ENCODE measurements at places on chromosomes 2 and 18.

DNA sequence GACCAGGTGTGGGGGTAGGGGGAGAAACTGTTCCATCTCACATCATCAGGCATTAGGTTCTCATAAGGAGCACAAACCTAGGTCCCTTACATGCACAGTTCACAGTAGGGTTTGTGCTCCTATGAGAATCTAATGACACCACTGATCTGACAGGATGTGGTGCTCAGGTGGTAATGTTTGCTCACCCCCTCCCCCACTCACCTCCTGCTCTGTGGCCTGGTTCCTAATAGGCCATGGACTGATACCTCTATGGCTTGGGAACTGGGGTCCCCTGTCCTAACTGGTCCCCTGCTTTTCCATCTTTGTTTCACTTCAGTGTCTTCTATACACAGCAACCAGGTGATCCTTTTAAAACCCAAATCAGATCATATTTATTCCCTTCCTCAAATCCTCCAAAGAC, 267.8 kb downstream of the TNS1 start:
- DNase-seq = no peak

DNA sequence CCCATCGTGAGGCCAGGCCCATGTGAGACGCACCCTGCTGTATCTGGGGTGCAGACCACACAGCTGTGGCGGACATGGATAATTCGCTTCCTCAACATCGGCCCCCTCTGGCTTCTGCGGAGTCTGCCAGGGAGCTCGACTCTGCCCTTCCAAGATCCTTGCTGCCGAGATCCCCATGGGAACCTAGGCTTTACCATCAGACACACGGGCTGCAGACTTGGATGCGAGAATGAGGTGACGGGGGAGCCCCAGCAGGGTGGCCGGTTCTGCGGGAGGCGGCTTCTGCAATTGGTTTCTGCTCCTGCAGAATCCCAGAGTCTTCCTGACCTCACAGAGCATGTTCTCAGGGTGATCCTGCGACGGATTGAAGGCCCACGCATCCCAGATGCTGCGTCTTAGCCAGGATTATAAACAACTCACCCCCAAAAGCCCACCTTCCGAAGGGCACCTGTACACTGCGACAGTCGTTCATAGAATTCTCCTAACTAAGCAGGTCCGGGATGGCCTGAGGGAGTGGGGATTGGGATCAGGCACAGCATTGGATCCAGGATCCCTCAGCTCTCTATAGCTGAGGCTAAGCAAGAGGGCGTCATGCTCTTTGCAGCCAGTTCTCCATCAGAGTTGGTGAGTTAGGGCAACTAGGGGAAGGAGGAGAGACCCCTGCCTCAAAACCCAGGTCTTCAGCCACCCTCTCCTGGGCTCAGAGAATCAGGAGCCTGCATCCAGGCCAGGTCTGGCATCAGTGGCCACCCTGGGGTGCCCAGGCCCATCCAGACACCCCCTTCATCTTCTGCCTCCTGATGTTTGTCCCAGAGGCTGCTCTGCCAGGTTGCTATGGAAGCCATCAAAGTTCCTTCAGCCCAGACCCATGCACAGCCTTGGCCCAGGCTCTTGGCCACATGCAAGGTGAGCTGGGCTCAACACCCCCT, 74.7 kb upstream of the SNTG2 start:
- no peak for DNase-seq

DNA sequence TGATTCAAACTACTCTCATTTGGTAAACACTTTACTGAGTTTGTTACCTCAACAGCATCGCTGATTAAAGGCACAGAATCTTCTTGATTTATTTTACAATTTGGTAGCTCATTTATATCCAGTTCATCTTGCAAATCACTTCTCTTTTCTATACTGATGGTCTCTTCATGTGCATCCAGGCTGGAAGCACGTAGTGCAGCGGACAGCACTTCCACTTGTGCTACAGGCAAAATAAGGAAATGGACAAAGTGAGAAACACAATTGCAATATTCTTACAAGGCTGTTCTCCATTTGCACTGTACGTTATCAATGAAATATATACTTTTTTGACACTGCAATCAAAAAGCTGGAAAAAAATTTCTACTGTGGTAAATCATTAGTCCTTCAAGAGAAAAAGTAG, 51.0 kb downstream of the PPP4R1 start:
- DNase-seq = no peak

DNA sequence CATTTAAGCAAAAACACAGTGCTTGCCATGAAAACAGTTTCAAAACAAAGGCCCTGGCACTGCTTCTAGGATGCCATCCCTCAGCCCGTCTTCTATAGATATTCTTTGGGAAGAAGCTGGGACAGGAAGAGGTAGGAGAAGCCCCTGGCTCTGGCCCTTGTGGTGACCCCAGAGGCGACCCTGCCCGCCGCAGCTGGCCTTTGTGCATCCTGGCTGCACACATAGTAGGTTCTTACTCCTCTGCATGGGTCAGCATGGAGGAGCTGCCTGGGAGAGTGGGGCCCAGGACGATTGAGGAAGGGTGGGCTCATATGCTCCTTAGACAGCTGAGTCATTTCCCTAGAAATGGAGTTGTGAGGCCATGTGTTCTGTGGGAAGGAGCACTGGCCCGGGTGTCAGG, 44.4 kb upstream of the OTOF start:
- no peak for DNase-seq

- no peak for DNase-seq
These were observed 39.7 kb downstream of the FOSL2 start for GRCh38 chr2:28432362-28432761.

GRCh38 chr2:222399038-222399783, 25.1 kb upstream of the SGPP2 start:
- peak; percentile 90 for DNase-seq

DNA sequence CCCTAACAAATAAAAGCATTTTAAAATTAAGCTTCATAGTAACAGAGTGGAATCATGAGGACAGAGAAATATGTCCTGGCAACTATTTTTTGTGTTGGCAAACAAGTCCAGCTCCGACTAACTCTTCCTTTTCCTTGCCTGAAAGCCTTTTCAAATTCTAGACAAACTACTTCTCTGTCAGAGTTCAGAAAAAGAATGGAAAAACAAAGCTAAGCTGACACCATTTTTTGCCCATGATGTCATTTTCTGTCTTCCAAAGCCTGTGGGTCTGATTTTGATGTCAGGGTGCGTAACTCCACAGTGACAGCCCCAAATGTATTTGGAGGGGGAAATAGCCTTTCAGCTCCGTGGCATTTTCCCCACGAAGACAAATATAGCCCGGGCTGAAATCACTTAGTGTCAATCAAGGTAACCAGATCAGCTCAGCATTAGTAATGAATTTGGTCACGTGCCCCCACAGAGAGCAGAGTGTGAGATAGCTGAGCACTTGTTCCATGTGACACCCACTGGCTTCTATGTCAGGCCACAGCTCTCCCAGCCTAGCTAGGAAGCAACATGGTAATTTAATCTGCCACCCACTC, 233.0 kb upstream of the SIX2 start:
- DNase-seq = peak; percentile 28

GRCh38 chr2:235961711-235962110, 206.5 kb downstream of the GBX2 start:
- DNase-seq = no peak

DNA sequence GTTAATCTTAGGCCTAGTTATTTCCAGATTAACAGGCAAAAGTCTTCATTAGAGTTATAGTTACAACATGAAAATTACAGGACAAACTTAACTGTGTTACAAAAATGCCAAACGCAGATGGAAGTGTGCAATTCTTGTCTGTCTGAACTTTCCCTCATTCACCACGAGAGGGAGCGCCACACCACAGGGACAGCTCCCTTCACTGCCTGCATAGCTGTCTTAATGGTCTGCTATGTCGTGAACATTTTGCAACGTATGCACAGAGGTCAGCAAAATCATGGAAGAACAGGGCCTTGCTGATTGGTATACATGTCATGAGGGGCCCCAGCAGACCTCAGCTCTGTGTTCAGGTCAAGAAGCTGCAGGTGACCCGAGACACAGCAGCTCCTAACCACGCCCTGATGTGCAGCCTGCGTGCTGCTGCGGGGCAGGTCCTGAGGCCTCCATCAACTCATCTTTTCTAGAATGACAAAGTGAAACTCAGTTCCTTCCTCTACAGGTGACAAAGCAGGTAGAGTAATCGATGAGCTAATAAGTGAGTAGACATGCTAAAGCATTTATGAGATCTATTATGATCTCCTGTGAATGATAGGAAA, 78.8 kb upstream of the ATP8B1 start:
- peak; percentile 85 for DNase-seq

GRCh38 chr2:177334940-177335543, 57.5 kb upstream of the AGPS start:
- DNase-seq = no peak

DNA sequence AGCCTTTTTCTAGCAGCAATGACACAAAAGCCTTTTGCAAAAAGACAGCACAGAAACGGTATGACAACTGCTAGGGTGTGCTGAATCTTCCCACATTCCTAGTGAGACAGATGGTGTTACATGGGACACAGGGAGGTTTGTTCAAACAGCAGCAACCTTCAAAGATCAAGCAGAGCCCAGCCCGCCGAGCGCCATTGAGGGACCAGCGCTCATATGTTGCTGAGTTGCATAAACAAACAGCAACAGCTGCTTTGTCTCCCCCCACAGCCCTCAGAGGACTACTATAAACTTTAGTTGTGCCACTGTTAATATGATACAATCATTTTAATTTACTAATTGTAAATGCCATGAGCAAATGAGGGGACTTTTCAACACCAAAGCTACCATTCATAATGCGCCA, 117.7 kb downstream of the ZEB2 start:
- no peak for DNase-seq

DNA sequence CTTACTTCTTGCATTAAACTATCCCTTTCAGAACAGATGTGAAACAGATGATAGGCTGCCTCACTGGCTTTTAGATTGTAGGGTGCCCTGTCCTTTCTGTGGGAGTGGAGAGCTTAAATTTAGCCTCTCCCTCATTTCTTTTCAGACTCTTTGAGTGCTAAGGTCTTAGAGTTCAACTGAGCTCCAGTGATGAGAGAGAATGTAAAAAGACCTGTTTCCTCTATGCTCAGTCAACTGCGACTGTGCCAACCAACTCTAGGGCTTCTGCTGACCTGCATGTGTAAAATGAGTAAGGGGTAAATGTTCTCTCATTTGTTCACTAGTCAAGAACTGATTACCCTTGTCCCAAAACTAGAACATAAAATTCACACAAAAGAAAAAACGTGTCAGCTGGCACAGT, 104.8 kb upstream of the TGFA start:
- DNase-seq = no peak

GRCh38 chr2:27219091-27219490, 1.9 kb downstream of the CAD start:
- no peak for DNase-seq

- no peak for DNase-seq
These were observed 259.7 kb downstream of the LNPK start for GRCh38 chr2:175742367-175742766.

DNA sequence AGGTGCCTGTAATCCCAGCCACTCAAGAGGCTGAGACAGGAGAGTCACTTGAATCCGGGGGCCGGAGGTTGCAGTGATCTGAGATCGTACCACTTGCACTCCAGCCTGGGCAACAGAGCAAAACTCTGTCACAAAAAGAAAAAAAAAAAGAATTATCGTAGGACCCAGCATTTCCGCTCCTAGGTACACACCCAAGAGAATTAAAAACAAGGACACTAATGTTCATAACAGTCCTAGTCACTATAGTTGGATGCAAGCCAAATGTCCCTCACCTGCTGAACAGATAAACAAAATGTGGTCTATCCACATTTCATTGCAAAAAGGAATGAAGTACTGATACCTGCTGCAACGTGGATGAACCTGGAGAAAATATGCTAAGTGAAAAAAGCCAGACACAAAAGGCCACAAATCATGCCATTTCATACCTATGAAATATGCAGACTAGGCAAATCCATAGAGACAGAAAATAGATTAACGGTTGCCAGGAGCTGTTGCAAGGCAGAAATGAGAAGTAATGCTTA, 21.2 kb downstream of the ADRA2B start:
- DNase-seq = no peak

GRCh38 chr2:43075054-43075593, 151.3 kb downstream of the ZFP36L2 start:
- DNase-seq = no peak

DNA sequence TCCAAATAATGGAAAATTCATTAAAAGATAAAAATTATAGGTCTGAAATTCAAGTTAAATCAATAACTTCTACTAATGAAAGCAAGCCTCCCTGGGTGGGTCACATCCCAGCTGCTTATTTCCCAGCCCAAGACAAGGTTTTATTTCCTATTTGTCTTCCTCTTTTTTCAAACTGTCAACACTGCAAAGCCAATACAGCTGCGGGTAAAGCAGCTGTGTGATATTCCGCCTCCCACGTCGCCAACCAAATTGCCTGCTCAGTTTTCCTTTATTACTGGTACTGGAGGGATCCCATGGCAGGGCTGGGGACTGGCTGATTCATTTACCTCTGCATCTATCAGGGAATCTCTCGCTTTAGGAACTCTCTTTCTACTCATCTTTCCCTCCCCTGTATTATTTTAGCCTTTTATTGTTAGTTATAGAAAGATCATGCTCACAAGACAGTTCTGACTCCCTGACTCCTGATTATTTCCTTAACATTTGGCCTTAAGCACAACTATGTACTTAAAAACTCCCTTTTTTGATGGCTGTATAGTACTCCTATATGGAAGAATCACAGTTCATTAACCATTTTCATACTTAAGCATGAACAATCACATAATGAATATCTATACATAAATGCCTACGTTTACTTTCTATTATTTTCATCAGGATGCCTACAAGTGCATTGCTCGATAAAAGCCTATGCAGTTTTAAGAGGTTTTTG, 253.1 kb downstream of the CDCA7 start:
- DNase-seq = no peak

- no peak for DNase-seq
These were observed 73.2 kb downstream of the KLHL29 start for GRCh38 chr2:23457990-23458682.

DNA sequence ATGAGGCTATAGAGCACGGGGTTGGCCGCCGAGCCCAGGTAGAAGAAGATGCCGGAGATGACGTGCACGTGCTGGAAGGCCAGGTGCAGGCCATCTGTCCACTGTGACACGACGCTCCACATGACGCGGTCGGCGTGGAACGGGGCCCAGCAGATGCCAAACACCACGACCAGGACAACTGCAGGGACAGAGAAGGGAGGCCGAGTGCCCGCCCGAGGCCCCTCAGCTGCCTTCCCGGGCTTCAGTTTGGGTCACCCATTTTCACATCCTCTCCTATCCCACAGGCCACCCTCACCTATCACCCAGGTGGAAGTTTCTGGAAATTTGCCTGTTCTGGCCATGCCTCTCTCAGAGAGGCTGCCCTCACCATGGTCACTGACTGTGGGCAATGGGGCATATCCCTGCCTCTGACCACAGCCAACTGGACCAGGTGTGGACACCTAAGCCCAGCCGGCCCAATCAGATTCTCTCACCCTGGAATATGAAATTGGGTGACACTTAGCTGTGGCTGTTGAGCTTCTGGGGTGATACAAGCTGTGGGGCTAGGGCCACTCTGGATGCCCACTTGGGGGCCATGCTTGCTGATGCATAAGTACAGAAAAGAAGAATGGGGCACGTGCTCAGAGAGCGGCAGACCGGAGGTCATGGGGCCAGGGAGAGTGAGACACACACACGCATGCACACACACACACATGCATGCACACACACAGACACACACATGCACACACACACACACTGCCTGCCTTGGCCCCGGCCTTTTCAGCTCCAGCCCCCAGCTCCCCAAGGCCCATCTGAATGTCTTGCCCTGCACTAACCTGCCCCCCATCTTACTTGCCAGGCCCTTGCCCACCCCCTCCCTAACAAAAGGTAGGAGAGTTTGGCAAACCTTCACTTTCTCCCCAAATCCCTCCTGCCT, 4.7 kb downstream of the NMUR1 start:
- no peak for DNase-seq
